ENCODE measurements at places on chromosomes 7 and 10.

- H3K36me3 ChIP-seq, result no peaks in the 10 kb centered on the region
- H3K27ac ChIP-seq, result no peak overlapping the region
- H3K4me1 ChIP-seq, result no peaks in the 10 kb centered on the region
- H3K4me3 ChIP-seq, result no peak overlapping the region
- no peaks in the 10 kb centered on the region for H3K27me3 ChIP-seq
- DNase-seq, result no peak
Observed at GRCh38 chr7:31260851-31261250, 79.7 kb downstream of the NEUROD6 start.

- H3K27me3 ChIP-seq, result no peaks in the 10 kb centered on the region
- no peak overlapping the region for H3K27ac ChIP-seq
- H3K4me1 ChIP-seq, result no peaks in the 10 kb centered on the region
- no peaks in the 10 kb centered on the region for H3K36me3 ChIP-seq
- H3K4me3 ChIP-seq, result no peak overlapping the region
Observed at GRCh38 chr7:135514856-135515255, 5.0 kb upstream of the CNOT4 start.

GRCh38 chr10:71396084-71396710 lies 523 bp upstream of the CDH23 start:
- no peak for DNase-seq
- H3K4me3 ChIP-seq, result peak overlapping the region; percentile 62
- no peaks in the 10 kb centered on the region for H3K4me1 ChIP-seq
- no peaks in the 10 kb centered on the region for H3K27me3 ChIP-seq

GRCh38 chr7:48718731-48719378 lies 205.5 kb upstream of the CDC14C start:
- H3K27ac ChIP-seq, result no peak overlapping the region
- H3K4me3 ChIP-seq, result no peak overlapping the region
- no peaks in the 10 kb centered on the region for H3K27me3 ChIP-seq
- H3K36me3 ChIP-seq, result no peaks in the 10 kb centered on the region
- no peaks in the 10 kb centered on the region for H3K4me1 ChIP-seq
- no peak for DNase-seq

GRCh38 chr7:118140468-118140867 lies 43.5 kb upstream of the LSM8 start:
- H3K36me3 ChIP-seq, result no peaks in the 10 kb centered on the region
- H3K4me3 ChIP-seq, result no peak overlapping the region
- no peaks in the 10 kb centered on the region for H3K27me3 ChIP-seq
- H3K4me1 ChIP-seq, result no peaks in the 10 kb centered on the region
- no peak for DNase-seq

Measured in Peyer's patch (tissue), 4 donors.